Left lobe of liver (tissue), 2 donors: ENCODE measurements at places on chromosomes 7 and 10.
A peak's percentile ranks its signal among the peaks of the same experiment; 100 is the strongest.

GRCh38 chr7:55474944-55475854 lies 97.1 kb downstream of the VOPP1 start:
- DNase-seq = no peak

DNA sequence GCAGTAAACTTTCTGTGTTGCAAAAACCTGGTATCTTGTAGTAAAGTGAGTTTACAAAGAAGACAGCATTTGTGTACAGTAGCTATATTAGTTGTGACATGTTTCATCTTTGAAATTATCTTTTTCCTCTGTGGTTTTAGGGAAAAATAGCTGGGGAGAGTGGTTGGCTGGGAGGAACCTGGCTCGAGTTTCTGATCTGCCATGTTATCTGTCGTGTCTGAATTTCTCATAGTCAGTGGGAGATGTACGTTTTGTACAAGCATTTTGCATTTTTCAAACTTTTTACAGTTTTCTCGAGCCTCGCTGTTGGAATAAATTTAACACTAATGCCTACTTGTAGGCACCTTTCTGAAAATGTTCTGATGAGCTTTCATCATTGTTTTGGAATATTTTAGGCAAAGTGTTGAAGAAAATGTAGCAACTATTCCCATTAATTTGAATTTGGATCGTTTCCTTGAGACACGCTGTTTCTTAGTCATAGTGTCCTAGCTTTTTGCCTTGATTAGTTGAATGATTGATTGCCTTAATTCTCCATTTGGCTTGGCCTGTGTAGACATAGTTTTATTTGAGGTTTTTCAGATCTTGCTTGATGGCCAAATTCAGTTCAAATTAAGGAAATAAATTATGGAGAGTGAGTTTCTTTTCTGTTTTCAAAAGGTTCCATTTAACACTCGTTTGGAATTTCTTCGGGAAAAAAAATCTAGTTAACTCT lies 65.1 kb downstream of the CAMK1D start:
- no peak for DNase-seq

- DNase-seq = no peak
Measured at GRCh38 chr10:26909753-26910152, 49.0 kb upstream of the ABI1 start.

GRCh38 chr10:21195252-21195651 lies 298.1 kb upstream of the NEBL start:
- no peak for DNase-seq

- DNase-seq = no peak
Measured at GRCh38 chr7:141475679-141476078, 75.5 kb upstream of the AGK start.

GRCh38 chr7:73969991-73970390 lies 58.0 kb upstream of the ELN start:
- DNase-seq = no peak

GRCh38 chr7:116702046-116702785 lies 30.2 kb downstream of the MET start:
- no peak for DNase-seq

DNA sequence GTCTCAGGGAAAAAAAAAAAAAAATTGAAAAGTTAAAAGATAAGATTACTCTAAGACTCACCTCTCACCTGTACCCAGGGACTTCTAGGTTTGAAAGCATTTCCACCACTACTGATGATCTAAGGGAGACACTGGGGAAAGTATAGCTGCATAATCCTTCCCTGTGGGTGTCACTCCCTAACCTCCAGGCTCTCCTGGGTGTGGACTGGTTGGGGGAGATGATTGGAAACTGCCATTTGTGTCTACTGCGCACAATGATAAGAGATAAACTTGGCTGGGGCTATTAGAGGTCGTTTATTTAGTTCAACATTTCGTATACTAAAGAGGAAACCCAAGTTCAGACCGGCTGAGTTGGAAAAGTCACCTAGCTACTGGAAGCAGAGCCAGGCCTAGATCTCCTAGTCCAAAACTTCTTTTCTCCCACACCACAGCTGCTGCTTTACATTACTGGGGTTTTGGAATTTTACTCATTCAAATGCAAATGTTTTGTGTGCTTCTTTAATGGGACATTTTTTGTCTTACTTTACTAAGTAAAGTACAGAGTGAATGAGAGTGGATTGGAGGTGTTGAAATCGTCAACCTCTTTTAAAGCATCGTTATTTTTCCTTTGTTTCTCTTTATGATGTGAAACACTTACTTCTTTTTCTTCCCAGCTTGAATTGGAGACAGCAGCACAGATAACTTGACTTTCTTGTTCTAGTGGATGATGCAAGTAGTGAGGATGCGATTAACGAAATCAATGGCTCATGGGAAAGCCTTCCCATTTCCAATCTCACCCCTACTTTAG lies 22.3 kb upstream of the SEC61G start:
- DNase-seq = no peak

DNA sequence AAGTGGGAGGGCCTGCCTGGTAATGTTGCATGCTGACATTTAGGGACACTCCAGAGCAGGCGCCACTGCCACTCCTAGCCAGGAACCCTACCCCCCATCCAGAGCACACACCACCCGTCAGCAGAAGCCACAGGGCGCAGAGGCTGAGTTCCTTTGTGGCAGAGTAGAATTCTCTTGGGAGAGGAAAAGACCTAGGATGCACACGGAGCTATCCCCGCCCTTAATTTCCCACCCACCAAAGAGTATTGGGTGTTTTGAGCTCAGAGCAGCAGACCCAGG lies 702 bp upstream of the INSYN2A start:
- DNase-seq = no peak

- no peak for DNase-seq
Measured at GRCh38 chr10:62056698-62057097, 155.2 kb downstream of the ARID5B start.

DNA sequence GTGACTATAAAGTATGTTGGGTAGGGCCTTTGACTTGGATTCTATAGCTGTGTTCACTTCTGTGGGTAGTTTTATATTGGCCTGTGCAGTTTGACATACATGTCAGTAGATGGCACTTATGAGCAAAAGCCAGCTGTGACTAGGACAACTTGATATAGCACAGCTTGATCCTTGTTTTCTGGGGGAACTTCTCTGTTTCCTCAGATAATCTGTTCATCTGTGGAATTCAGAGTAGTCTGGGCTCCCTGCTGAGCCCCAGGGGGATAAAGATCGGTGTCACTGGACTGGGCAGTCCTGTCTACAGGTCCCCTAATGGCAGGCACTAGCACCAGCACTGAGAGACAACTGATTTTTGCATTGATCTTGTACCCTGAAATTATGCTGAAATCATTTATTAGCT lies 25.4 kb downstream of the CYP2C9 start:
- DNase-seq = no peak

DNA sequence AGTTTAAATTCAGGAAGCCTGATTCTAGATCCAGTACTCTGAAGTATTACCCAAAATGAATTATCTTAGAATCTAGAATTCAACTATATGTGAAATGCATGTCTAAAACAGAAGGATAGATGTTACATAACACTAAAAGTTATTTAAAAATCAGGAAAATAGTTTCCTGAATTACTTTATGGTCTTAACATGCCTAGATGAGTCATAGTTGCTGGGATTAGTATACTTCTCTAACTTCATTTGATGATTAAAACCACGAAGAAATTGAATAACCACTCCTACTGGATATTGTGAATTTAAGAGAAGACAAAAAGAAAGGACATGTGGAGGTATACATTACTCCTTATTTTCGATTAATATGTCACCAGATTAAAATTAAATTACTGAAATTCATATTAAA lies 65.5 kb downstream of the ATAD1 start:
- no peak for DNase-seq

DNA sequence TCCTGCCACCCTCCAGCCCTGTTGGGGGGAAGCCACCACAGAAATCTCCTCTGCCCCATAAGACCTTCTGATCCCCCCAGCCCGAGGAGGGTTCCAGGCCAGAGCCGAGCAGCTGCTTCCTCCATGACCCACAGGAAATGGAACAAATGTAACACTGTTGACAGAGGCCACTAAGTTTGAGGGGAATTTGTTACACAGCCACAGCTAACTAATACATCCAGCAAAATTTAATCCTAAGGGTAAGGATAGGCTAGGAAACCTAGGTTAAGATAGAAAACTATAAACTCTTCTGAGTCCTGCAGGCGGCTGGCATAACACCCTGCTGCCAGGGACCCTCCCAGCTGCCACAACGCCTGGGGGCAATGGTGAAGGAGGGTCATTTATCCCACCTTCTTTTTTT lies 66.8 kb upstream of the PDGFA start:
- DNase-seq = no peak

GRCh38 chr10:52951824-52952223 lies 179.2 kb upstream of the MBL2 start:
- DNase-seq = peak; percentile 60

- DNase-seq = no peak
Measured at GRCh38 chr10:1228467-1228975, 172.3 kb downstream of the WDR37 start.
